Occipital lobe (tissue), 3 donors: ENCODE measurements at places on chromosomes 4 and X. TPM values are rescaled to one million over a fixed set of nuclear protein-coding genes. Genes with fewer than 3 reads are reported as not detected.

DNA sequence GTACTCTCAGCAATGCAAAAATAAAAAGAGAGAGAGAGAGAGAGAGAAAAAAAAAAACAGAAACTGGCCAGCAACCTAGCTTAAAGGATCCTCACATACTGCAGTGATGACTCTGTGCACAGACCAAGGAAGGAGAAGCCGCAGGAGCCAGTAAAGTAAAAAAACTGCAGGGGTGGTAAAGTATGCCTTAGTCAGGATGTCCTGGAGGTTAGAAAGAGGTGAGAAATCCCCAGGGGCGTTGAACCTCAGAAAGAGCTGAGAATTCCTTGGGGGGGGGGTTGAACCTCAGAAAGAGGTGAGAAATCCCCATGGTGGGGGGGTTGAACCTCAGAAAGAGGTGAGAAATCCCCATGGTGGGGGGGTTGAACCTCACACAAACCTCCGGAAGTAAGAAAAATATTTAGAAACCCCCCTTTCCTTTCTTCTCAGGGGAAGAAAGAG, 48.0 kb downstream of the MAGEA9 start:
- DNase-seq, result no peak

GRCh38 chr4:152655272-152656129, 24.3 kb downstream of the TMEM154 start:
- DNase-seq, result no peak

DGKK gene
- total RNA-seq, result 0.47 TPM

- DNase-seq, result peak; percentile 9
These were observed at the start of gene MID1 for GRCh38 chrX:10620121-10620699. TSS of gene MID1 (minus strand) at chrX:10620585. CDS start at chrX:10567547, 53,038 bp downstream.

GRCh38 chr4:65983061-65983460, 312.8 kb upstream of the EPHA5 start:
- no peak for DNase-seq
